Stimulated activated CD8-positive, alpha-beta memory T cell treated with anti-CD3 and anti-CD28 coated beads, Interleukin-4, amount 100 ng/mL, for 1 hour (primary cell): ENCODE measurements at places on chromosomes 11 and 22.

- DNase-seq: no peak
Measured at GRCh38 chr11:15113381-15113780, 1.3 kb upstream of the INSC start.

- no peak for DNase-seq
Measured at GRCh38 chr11:114262681-114263512, 33.3 kb upstream of the NNMT start.

DNA sequence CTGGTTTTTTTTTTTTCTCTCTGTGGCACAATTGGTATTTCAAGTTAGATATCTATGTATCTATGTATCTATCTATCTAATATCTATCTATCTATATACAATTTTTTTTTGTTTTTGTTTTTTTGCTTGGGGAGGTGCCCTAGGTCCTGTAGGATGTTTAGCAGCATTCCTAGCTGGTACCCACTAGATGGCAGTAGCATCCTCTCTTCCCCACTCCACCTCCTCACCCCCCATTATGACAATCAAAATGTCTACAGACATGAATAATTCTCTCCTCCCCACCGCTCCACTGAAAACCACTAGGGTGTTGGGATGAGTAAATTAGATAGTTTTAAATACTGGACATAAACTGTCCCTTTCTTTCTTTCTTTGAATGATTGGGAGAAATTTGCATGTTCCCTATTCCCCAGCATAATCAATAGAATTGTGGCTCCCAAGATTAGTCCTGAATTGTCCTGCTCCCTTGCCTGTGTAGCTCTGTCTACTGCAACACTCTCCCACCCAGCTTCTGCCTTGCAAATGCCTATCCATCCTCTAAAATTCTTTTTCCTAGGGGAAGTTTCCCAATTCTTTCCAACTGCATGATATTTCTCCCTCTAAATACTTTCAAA is 1152.4 kb downstream of the LRRC4C start:
- no peak for DNase-seq

- peak; percentile 30 for DNase-seq
Measured at GRCh38 chr11:11842421-11843008, 743 bp downstream of the USP47 start.

GRCh38 chr22:17788528-17789378 is 14.5 kb upstream of the BID start:
- no peak for DNase-seq

GRCh38 chr11:104781719-104782376 is 116.4 kb downstream of the CASP12 start:
- no peak for DNase-seq

- no peak for DNase-seq
Measured at GRCh38 chr11:62542111-62542745, 4.4 kb downstream of the AHNAK start.

- no peak for DNase-seq
Measured at GRCh38 chr22:43889860-43890253, 2.0 kb downstream of the PNPLA5 start.

- DNase-seq: no peak
Measured at GRCh38 chr11:5507177-5507932, 2.4 kb downstream of the UBQLN3 start.

GRCh38 chr11:33333816-33334215 is 76.6 kb downstream of the HIPK3 start:
- DNase-seq: no peak

- DNase-seq: no peak
Measured at GRCh38 chr11:72468289-72468688, 34.0 kb upstream of the CLPB start.

GRCh38 chr11:63783925-63784592 is 15.5 kb upstream of the ZFTA start:
- DNase-seq: no peak

DNA sequence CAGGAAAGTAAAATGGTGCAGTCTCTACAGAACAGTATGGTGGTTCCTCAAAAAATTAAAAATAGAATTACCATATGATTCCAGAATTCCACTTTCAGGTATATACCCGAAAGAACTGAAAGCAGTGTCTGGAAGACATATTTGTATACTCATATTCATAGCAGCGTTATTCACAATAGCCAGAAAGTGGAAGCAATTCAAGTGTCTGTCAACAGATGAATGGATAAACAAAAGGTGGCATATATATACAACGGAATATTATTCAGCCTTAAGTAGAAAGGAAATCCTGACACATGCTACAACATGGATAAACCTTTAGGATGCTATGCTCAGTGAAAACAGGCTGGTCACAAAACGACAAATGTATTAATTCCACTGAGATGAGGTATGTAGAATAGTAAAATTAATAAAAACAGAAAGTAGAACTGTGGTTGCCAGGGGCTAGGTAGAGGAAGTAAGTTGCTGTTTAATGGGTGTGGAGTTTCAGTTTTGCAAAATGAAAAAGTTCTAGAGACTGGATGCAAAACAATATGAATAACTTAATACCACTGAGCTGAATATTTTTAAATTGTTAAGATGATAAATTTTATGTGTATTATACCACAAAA is 14.5 kb downstream of the SAA1 start:
- no peak for DNase-seq

DNA sequence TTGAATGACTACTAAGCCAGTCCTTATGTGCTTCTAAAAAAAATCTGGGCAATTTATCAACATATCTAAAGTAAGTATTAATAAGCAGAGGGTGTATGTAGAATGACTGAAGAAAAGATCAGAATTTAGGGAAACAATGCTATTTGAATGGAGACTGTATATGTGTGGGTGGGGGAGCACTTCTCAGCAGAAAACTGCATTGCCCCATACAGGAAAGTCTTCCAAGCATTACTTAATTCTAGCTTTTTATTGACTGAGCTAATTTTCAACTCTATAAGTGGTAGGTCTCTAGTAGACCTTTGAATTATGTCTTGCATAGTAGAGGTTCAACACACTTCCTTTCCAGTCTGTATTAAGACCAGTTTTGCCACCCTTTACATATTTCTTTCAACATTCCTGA is 41.7 kb downstream of the CASP12 start:
- DNase-seq: no peak

- DNase-seq: no peak
Measured at GRCh38 chr22:41613456-41613855, 7.4 kb downstream of the DESI1 start.

- DNase-seq: no peak
Measured at GRCh38 chr22:33720166-33720878, 200.0 kb downstream of the LARGE1 start.

GRCh38 chr11:45180179-45180847 is 33.9 kb downstream of the PRDM11 start:
- no peak for DNase-seq

GRCh38 chr11:60947700-60948099 is 4.3 kb downstream of the SLC15A3 start:
- DNase-seq: no peak

DNA sequence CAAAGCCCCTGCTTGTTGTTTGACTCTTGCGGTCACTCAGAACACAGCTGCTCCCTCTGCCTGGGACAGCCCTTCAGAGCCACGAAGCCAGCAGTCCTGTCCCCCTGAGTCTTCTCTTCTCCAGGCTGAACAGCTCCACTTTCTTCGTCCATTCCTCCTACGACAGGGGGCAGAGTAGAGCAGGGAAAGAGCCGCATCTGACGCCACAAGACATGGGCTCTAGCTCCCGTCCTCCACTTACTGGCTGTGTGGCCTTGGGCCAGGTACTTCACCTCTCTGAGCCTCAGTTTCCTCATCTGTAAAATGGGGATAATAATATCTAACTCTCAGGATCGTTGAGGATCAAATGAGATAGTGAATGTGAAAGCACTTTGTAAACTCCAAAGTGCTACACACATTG is 29.9 kb downstream of the CHRDL2 start:
- DNase-seq: no peak

GRCh38 chr22:41834005-41834944 is 1.4 kb downstream of the SREBF2 start:
- DNase-seq: no peak

GRCh38 chr11:30015725-30016412 is 961 bp downstream of the KCNA4 start:
- DNase-seq: no peak

DNA sequence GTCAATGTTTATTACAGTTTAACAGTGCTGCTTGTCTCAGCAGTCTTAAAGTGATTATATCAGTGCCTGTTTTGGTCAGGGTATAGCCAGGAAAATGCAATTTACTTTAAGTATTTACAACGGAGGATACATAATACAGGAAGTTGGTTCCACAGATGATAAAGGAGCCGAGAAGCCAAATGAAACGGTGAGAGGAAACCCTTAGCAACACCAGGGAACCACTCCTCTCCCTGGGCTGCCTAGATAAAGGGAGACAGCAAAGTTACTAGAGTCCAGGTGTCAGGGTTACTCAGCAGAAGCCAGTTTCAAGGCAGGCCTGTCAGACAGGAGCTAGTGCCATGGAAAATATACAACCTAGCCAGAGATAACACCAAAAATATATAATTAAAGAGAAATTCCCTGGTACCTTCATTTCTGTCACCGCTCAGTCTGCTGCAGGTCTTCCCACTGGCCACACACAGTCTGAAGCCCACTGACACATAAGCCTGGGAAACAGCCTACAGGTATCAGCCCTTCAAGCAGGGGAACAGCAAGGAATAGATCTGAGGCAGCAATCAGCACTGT is 55.5 kb downstream of the FAM76B start:
- no peak for DNase-seq

DNA sequence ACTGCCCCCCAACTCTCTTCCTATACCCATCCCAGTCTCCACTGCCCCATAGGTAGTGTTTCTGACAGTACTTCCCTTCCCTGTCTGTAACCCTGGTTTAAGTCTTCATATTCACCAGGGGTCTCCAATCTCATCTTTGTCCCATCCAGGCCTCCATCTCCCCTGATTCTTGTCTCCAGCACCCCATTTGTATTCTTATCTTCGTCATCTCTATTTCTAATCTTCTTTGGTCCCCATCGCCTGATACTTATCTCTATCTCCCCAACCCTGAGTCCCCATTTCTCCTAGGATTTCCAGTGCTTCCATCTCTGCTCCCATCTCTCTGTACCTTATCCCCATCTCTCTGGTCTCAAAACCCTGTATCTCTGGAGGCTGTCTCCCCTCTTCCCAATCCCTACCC is 1.8 kb downstream of the PHOX2A start:
- DNase-seq: no peak

DNA sequence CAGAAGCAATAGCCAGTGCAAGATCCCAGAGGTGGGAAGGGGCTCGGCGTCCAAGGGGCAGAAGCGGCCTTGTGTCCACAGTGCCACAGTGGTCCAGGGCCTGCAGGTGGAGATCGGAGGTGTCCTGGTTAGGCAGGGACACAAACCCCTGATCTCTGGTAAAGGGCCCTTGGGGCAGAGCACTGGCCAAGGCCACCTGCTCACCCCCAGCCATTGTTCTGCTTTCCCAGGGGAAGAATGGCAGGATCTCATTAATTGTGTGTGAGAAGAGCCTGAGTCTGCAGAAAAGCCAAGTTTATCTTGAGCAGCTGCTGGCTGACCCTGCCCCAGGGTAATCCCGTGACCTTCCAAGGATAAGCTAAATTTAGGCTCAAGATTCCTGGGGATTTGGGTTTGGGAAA is 3.1 kb upstream of the CLDN5 start:
- no peak for DNase-seq

GRCh38 chr11:126542334-126543015 is 187.0 kb downstream of the ST3GAL4 start:
- DNase-seq: no peak

- DNase-seq: no peak
Measured at GRCh38 chr22:23889620-23890019, 4.6 kb upstream of the MIF start.

GRCh38 chr22:43226377-43227238 is 39.7 kb upstream of the TTLL12 start:
- no peak for DNase-seq

DNA sequence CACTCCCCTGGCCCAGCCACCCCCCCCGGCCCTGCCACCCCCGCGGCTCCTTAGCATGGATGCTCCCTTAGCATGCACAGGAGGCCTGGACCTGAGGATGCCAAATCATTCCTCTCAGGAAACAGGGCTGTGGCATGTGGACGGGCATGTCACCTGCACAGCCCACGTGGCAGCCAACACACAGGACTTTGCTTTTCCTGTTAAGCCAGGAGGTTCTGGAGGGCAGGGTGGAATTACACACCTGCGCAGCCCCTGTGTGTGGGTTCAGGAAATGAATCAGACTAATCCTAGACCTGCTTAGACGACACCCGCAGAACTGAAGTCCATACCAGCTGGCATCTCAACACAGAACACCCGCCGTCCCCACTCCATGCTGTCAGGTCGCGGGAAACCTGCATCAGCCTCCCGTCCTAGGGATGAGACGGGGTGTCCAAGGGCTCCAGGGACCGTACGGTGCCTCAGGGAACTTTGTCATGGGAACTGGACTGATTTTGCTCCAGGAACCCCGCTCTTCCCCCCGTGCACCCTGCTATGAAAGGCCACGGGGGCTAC is 10.2 kb downstream of the CERK start:
- no peak for DNase-seq

DNA sequence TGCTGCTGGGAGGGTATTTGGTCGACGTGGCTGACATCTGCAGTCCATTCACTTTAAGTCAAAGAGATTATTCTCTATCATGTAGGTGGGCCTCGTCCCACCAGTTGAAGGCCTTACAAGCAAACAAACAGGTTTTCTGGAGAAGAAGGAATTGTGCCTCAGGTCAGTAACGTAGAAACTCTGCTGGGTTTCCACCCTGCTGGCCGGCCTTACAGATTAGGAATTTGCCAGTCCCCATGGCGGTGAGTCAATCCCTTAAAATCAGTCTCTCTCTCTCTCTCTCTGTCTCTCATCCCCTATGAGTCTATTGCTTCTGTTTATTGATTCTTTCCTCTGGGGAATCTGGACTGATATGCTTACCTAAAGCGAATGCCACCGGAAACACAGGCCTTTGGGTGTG is 75.4 kb upstream of the FGF3 start:
- no peak for DNase-seq

GRCh38 chr22:43126501-43127165 is 16.1 kb downstream of the BIK start:
- no peak for DNase-seq

DNA sequence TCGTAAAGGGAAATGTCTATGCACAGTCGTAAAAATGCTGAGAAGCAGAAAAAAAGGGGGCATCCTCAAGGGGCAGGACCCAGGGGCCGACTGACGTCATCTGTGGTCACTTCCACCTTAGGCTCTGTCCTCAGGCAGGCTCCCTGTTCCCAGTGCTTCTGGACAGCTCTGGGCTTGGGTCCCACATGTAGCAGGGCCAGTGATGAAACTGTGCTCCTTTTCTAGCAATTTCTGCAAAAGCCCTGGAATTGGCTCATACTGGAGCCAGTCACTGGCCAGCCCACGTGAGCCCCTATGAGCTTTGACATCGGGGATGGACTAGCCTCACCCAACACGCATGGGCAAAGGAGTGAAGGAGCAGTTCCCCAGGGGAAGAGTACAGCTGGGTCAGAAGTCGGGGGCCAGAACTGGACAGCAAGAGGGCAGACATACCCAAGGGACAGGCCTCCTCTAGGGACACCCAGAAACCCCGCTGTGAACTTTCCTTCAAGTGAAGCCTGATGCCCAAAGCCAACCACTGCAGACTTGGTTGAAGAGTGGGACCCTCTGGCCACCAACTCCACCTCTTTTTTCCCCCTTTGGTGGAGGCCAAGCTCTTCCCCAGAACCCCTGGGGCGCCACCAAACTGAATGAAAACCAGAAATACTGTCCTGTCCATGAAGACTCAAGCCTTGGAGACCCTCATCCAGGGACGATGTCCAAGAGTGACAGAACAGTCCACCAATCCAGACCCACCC is 1349.0 kb downstream of the BRD1 start:
- no peak for DNase-seq

GRCh38 chr22:42452456-42452855 is 20.3 kb upstream of the NFAM1 start:
- DNase-seq: no peak
